Stimulated activated CD4-positive, alpha-beta T cell treated with anti-CD3 and anti-CD28 coated beads, TNF-alpha, amount 100 ng/mL, for 24 hours (primary cell): ENCODE measurements at places on chromosomes 6 and 20.

- no peak for DNase-seq
These were observed 135.3 kb downstream of the ERMARD start for GRCh38 chr6:169886631-169887227.

DNA sequence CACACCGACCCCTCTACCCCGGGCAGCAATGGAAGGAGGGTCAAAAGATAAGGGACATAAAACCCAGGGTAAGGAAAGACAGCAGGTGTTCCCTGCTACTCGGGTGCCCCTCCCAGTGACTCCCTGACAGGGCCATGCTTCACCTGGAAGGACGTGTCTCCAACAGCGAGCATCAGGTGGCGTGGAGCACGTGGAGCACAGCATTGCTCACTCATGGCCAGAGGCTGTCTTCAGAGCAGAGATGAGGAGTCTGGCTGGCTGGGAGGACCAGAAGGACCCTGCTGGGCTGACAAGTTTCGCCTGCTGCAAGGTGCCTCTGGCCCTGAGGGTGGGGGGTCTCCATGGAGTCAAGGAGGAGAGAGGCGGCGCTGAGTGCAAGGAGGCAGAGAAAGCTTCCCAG is 15.3 kb upstream of the CDH22 start:
- no peak for DNase-seq

DNA sequence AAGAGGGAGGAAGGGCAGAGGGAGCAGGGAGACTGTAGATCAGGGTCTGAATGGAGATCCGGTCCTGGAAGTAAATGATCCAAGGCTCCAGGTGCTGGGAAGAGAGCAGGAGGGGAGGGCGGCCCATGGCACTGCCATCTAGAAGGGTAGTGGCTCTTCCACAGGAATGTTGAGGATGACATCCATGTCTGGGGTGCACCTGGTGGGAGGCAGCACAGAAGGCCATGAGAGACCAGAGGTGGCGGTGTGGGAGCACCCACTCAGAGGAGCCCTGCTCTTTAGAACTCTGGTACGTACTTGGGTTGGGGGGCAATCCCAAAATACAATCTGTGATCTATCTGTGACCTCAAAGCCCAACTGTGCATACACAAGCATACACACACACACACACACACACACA is 13.5 kb downstream of the DEFB132 start:
- DNase-seq, result no peak

DNA sequence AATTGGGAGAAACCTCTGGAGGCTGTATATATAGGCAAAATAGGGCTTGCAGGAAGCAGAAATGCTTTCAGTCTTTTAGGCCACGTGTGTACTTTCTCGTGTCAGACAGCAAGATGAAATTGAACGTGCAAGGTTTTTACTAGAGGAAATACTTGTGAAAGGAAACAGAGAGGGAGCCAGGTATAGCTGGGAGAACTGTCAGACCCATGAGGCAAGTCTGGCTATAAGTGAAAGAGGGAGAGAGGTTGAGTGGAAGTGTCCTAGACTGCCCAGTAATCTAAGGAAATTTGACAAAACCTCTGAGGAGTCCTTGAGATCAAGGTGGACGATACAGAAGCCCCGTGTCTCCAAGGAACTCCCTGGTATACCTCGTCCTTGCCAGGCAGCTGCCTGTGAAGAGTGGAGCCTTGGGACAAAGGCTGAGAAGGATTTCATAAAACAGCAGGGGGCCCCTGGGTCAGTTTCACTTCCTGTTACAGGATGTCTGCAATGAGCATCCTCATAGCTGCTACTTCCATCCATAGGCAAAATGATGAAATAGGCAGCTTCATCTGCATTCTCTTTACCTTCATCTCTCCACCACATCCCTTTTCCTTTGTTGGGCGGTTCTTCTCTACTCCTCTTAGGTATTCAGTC is 114.4 kb upstream of the MAP3K7 start:
- DNase-seq, result no peak

DNA sequence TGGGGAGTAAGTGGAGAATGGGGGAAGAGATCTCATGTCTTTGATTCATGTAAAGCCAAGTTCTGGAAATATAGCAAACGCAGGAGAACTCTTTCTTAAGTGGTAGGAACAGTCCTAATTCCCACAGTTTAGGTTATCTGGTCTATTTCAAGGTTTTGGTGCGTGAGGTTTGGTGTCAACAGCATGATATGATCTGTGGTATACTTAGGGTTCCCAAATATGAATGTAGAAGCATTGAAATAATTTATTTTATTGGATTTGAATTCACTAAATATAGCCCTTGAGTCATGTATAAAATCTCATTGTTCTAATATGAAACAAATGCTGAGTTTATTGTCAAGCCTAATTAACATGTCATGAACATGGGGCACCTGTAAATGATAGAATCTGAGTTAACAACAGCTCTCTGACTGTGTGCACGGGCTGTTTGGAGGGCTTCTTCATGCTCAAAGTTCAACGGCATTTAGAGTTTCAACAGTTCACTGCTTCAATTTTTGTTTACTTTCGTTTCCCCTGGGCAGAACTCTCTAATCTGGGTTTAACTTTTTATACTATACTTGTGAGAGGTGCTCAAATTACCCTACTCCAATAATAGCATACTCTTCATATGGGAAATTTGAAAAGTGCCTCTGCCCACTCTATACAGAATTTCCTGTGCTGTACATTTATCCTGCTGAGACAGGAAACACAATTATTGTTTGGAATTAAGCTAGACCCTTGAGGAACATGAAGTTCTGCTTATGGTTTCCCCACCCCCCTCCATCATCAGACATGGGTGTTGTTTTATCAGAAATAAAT is 236.3 kb upstream of the ZNF217 start:
- no peak for DNase-seq

GRCh38 chr20:40771848-40772511 is 82.9 kb upstream of the MAFB start:
- DNase-seq, result no peak

DNA sequence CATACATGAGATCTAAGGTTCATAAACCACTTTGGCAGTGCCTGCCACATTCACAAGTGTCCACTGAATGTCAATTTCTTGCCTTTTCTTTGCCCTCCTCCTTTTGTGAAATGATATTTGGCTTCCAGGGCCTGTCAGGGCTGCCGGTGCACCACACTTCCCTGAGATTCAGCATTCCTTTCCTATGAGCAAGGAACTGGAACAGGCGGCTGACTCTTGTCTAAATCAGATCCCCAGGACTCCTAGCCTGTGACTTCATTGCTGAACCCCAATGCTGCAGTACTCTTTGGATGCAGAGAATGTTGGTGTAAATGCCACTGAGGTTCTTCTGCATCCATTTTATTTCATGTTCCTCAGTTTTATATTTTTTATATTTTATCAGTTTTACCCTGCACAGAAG is 172.2 kb downstream of the ARID1B start:
- no peak for DNase-seq

DNA sequence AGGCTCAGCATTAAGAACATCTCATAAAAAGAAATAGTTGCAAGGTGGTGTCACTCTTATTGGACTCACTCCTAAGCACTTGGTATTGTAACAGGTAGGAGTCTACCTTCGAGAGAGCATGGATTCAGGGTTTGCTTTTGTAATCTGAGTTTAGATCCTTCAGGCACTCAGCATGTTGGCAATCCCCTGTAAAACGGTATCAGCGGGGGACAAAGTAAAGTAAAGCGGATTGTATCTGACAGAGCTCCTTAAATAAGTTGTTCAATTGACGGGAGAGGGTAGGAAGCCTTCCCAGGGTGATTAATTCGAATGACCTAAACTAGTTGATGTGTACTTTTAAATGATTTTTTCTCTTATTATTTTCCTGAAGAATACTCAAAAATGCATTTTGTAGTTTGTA is 869.8 kb upstream of the EPHA7 start:
- DNase-seq, result no peak

DNA sequence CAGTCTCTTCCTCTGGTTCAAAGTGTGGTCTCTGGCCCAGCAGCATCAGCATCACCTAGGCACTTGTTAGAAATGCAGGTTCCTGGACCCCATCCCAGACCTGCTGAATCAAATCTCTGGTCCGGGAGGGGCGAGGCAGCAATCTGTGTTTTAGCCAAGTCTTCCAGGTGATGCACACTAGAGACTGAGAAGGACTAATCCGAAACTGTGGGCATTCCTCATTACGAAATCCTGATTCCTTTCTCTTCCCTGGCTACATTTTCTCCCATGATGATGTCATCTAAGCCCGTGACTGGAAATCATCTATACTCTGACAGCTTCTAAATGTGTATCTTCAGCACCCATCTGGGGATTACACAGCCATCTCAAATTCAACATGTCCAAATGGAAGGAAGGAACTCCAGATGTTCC is 39.7 kb upstream of the PRND start:
- no peak for DNase-seq

DNA sequence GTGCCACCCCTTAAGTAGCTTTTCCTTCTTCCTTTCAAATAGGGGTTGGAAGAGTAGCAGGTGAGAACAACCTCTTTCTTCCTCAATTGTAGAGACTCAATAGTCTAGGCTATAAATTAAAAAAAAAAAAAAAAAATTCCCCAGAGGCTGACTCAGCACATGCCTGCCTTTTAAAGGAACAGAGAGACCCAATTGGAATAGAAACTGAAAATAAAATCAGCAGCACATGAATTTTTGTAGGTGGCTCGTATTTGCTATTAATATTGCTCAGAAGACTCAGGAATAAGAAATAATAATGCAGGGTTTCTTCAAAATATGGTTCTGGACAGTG is 19.3 kb downstream of the TOP1 start:
- no peak for DNase-seq

- no peak for DNase-seq
These were observed 116.6 kb downstream of the PTPRK start for GRCh38 chr6:128403618-128404444.

DNA sequence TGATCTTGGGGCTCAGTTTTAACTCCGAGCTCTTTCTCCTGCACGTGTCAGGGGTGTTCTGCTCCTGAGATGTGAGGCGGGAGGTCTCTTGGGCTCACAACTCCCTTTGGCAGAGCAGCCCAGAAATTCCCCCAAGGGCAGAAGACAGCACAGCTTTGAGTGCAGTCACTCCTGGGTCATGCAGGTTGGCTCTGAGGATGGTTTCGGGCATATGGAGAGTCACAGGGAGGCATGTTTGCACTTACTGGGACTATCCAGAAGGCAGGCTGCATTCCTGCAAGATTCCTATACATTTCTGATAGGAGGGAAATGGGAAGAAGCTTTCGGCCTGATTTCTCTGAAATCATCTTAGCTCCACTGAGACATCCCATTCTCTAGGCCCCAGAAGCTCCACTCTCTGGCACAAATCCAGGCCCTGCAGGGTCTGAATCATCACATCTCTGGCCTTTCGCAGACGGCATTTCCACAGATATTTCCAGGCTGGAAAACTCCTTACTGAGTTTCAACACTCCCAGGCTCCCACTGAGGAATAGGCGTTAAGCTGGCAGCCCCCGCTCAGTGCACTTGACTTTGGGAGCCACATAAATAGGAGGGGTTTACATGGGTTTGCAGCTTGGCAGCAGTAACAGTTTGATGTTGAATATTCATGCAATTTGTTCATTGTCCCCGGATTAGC is 39.7 kb downstream of the AGPAT4 start:
- no peak for DNase-seq

GRCh38 chr20:40991181-40991889 is 37.3 kb upstream of the TOP1 start:
- no peak for DNase-seq

DNA sequence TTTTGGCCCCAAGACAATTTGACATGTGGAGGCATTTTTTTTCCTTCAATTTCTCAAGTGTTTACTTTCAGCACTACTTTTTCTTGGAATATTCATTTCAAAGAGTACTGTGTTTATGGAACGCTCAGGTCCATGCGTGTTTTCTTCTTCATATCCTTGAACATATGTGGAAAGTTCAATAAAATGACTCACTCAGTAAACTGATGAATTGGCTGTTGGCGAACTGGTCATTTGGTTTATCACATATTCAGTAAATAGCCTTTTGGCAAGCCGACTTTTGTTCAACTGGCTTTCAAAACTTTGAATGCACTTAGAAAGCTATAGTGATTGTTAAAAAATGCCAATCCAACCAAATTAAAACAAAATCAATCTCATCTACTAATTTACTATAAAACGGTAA is 964.6 kb upstream of the SLC35B3 start:
- no peak for DNase-seq

- no peak for DNase-seq
These were observed 620.5 kb downstream of the DOK5 start for GRCh38 chr20:55095745-55096400.

- no peak for DNase-seq
These were observed 291.2 kb downstream of the CDH26 start for GRCh38 chr20:60249436-60249835.

- no peak for DNase-seq
These were observed 16.7 kb upstream of the TBC1D20 start for GRCh38 chr20:478949-479429.

GRCh38 chr20:11101243-11101642 is 427.4 kb upstream of the JAG1 start:
- no peak for DNase-seq

GRCh38 chr6:52124126-52125121 is 37.0 kb upstream of the PKHD1 start:
- no peak for DNase-seq

DNA sequence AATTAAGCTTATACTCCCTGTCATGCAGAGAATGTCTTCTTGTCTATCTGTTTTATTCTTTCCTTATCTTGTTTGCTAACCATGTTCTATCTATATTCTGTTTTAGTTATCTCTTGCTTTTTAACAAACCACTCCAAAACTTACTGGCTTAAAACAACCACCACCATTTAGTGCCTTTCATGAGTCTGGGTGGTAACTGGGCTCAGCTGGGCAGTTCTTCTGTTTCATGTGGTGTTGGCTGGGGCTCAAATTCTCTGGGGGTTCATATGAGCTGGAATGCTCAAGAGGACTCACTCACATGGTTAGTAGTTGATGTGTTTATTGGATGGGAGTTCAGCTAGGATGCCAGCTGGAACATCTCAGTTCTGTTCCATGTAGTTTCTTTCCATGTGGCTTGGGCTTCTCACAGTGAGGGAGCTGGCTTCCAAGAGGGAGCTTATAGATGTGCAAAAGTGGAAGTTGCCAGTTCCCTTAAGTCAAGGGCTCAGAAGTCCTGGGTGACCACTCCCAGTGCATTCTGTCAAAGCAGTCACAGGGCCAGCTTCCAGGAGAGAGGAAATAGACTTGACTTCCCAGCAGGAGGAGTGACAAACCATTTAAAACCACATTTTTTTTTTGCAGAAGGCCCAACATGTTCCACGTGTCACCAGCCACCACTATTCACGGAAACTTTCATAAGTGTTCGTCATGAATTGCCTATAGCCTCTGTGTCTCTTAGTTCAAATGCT is 70.4 kb downstream of the PLCB4 start:
- DNase-seq, result no peak

GRCh38 chr6:30730601-30731435 is 10.7 kb downstream of the TUBB start:
- DNase-seq, result peak; percentile 77

- no peak for DNase-seq
These were observed 13.4 kb upstream of the TNFAIP3 start for GRCh38 chr6:137853569-137854213.

GRCh38 chr20:8020314-8021079 is 936 bp upstream of the TMX4 start:
- no peak for DNase-seq

DNA sequence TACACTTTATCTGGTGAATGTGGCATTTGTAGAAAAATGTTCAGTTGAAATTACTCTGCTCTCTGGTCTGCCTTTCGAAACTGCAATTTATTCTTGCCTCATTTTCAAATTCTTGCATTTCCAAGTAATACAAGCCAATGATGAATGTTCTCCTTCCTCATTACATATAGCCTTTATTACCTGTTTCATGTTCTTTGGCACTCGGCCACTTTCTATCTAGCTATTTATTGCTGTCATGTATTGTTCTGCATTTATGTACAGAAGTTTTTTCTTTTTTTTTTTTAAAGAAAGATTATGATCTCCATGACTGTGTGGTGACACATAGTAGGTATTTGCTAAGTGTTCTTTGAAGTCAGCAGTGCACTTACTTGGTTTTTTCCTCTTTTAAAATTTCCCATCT is 261.4 kb downstream of the ZFAND3 start:
- DNase-seq, result no peak
